ENCODE measurements at places on chromosomes 4 and X. TPM values are rescaled to one million over a fixed set of nuclear protein-coding genes. Genes with fewer than 3 reads are reported as not detected.

ITM2A gene
- total RNA-seq, result 111 TPM

CXCL9 gene
- 0.15 TPM for total RNA-seq

ZNF185 gene
- 0.33 TPM for total RNA-seq

TBX22 gene
- 0.33 TPM for total RNA-seq

SSX4 gene
- under 0.01 TPM for total RNA-seq

NBDY gene
- total RNA-seq, result 12.3 TPM

KIAA1210 gene
- total RNA-seq, result not detected

L1CAM gene
- 127 TPM for total RNA-seq

SASH3 gene
- not detected for total RNA-seq

MAGEA8 gene
- total RNA-seq, result not detected

LGI2 gene
- total RNA-seq, result not detected

SUV39H1 gene
- total RNA-seq, result 13.3 TPM

CORIN gene
- total RNA-seq, result 0.15 TPM

ELOVL6 gene
- total RNA-seq, result 47.4 TPM

ADAM29 gene
- total RNA-seq, result not detected

FREM3 gene
- total RNA-seq, result not detected

AMER1 gene
- 2.3 TPM for total RNA-seq

KLB gene
- not detected for total RNA-seq

ZGRF1 gene
- 12.4 TPM for total RNA-seq

NKX1-1 gene
- not detected for total RNA-seq

TLR2 gene
- 1.5 TPM for total RNA-seq

ADGRG4 gene
- total RNA-seq, result not detected

SLC30A9 gene
- 79.6 TPM for total RNA-seq

S100G gene
- total RNA-seq, result not detected

TET2 gene
- total RNA-seq, result 12.4 TPM

VCX3B gene
- not detected for total RNA-seq

PIR gene
- total RNA-seq, result 166 TPM

RAB40AL gene
- total RNA-seq, result 1.1 TPM

DSPP gene
- not detected for total RNA-seq

XKRX gene
- total RNA-seq, result not detected

MAGEC3 gene
- total RNA-seq, result not detected

FHIP1A gene
- 0.36 TPM for total RNA-seq

ATRX gene
- total RNA-seq, result 77.4 TPM

TRO gene
- 4.8 TPM for total RNA-seq

Data from melanocyte of skin (primary cell).